Tongue (tissue), 3 donors: ENCODE measurements at places on chromosomes 11 and 22. TPM values are rescaled to one million over a fixed set of nuclear protein-coding genes. Genes with fewer than 3 reads are reported as not detected.

Gene SPI1
- 5.0 TPM for total RNA-seq

- DNase-seq, result no peak
Observed at GRCh38 chr22:19997561-19998231, 18.9 kb downstream of the ARVCF start.

DNA sequence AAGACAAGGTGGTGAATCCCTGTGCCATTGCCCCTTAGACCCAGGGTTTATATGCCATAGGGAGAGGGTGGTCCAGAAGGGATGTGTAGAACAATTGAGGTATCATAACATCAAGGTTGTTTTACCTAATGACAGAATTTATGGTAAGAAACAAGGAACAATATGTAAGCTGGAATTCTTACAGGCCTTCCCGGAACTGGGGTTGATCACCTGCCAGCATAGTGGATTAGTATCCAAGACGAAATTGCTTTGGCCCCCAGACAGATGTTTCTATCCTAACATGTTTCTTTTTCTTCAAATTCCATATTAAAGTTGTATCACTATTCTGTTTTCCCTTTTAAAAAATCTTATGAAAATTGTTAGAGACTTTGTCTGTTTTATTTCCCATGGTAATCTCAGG lies 343.8 kb upstream of the ANO3 start:
- DNase-seq, result peak; percentile 50

DNA sequence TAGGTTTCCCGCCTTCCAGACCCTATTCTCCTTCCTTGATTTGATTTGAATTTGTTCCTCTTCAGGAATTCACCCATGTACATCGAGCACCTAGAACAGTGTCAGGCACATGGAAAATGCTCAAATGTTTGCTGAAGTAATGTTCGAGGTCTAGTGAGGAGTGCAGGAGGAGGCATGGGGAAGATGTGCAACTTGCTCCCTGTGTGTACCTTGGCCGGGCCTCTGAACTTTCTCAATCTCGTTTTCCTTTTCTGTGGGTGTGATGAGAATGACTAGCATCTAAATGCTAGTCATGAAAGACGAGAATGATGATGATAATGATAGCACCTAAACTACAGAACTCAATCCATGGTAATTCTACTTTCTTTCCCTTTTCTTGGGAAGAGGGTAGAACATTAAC lies 279.1 kb upstream of the PLET1 start:
- no peak for DNase-seq

Gene P2RX6
- 19.3 TPM for total RNA-seq

Gene FJX1
- 9.2 TPM for total RNA-seq

DNA sequence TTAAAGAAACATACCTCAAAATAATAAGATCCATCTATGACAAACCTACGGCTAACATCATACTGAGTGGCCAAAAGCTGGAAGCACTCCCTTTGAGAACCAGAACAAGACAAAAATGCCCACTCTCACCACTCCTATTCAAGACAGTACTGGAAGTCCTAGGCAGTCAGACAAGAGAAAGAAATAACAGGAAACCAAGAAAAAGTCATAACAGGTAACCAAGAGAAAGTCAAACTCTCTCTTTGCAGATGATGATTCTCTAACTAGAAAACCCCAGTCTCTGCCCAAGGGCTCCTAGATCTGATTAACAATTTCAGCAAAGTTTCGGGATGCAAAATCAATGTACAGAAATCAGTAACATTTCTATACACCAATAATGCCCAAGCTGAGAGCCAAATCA lies 35.6 kb downstream of the TMEM123 start:
- no peak for DNase-seq

Gene SMTNL1
- 107 TPM for total RNA-seq

DNA sequence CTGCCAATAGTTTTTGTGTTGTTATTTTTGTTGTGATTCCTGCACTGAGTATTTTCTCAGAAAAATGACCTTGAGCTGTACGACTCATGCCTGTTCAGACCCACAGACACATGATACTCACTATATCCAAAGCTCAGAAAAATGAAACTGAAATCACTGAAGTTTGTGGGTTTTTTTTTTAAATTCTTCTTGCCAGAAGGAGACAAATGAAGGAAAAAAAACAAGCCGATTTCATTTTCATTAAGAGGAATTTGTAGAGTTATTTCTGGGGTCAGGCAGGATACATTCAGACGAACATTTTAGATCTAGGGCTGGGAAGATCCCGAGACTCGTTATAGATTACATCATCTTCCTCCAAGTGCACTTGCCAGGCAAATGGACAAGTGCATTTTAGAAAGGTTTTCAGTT lies 60.4 kb downstream of the BMAL1 start:
- DNase-seq, result no peak

Gene RASL10A
- total RNA-seq, result 12.3 TPM

Gene KRTAP5-9
- total RNA-seq, result not detected

DNA sequence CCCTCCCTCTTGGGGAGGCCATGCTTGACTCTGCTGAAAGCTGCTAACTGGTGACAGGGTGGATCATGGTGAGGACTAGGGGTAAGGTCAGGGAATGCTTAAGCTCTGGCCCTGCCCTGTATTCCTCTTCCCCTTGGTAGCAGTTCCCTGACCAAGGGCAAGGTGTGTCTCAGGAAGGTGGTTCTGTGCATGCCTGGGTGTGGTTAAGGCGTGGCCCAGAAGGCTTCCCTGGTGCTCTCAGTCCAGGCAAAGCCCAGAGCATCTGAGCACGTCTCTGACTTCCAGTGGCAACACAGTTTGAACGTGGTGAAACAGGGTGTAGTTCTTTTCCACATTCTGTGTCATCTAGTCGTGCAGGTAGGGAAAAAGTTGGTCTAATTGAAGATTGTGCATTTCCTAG lies 53.1 kb upstream of the HORMAD2 start:
- no peak for DNase-seq

GRCh38 chr11:69131644-69132300 lies 24.0 kb upstream of the SMIM38 start:
- DNase-seq, result peak; percentile 90

Gene TRMT112
- 150 TPM for total RNA-seq

GRCh38 chr11:111792955-111793500 lies 26.8 kb upstream of the PPP2R1B start:
- DNase-seq, result no peak

DNA sequence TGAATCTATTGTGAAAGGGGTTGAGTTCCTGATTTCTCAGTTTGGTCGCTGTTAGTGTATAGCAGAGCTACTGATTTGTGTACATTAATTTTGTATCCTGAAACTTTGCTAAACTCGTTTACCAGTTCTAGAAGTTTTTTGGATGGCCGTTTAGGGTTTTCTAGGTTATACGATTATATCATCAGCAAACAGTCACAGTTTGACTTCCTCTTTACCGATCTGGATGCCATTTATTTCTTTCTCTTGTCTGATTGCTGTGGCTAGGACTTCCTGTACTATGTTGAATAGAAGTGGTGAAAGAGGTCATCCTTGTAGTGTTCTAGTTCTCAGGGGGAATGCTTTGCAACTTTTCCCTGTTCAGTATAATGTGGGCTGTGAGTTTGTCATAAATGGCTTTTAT lies 24.6 kb upstream of the OOSP4B start:
- DNase-seq, result no peak

DNA sequence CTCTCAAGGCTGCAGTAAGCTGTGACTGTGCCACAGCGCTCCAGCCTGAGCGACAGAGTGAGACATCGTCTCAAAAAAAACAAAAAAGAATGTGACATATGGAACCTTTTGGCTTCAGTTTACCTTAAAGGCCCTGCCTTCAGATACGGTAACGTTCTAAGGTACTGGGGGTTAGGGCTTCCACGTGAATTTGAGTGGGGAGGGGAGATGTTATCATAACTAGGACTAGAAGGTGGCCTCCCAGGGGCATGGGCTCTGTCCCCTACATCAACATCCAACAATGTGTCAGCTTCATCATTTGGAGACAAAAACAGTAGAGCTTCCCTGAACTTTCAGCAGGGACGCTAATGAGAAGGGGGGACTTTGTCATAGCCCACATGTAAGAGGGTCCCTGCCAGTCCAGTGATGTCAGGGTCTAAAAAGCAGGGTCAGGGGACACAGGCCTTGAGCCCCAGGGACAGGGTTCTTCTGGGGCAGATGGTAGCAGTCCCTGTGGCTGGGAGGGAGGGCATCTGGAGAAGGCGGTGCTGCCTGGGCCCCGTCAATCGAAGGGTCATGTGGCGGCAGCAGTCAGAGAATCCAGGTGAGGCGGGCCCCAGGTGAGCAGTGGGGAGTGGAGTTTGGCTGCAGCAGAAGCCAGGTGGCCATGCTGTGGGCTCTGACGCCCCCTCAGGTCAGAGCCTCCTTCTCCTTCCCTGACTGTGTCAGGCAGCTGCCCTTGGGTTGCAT lies 79.8 kb downstream of the BCR start:
- DNase-seq, result no peak

GRCh38 chr11:38130514-38130913 lies 1532.5 kb upstream of the RAG2 start:
- DNase-seq, result no peak

Gene RAB36
- 3.4 TPM for total RNA-seq

DNA sequence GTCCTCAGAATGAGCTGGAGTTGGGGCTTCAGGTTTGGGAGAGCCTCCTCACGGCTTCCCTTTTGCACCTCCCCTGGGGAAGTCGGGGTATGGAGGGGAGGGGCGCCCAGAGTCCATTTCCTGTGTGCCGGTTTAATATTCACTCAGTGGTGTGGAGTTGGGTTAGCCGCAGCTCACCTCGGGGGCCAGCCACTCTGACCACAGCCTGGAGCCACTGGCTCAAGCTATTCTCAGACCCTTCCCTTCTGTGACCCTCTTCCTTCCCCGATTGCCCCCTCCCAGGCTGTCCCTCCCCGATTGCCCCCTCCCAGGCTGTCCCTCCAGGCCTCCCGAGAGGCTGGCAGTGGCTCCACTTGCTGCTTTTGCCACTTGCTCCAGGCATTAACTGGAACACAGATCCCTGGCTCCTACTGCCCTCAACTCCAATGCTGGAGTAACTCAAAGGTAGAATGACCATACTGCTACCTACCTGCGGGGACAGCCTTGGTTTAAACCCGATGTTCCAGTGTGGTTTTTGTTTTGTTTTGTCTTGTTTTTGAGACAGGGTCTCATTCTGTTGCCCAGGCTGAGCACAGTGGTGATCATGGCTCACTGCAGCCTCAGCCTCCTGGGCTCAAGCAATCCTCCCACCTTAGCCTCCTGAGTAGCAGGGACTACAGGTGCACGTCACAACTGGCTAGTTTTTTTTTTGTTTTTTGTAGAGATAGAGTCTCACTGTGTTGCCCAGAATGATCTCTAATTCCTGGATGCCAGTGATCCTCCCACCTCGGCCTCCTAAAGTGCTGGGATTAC lies 29.3 kb downstream of the RPUSD4 start:
- no peak for DNase-seq

GRCh38 chr11:75152090-75152489 lies 1.2 kb downstream of the SLCO2B1 start:
- DNase-seq, result no peak

GRCh38 chr11:20159466-20160381 lies 551 bp downstream of the DBX1 start:
- DNase-seq, result peak; percentile 40

GRCh38 chr11:35313066-35313759 lies 106.1 kb downstream of the SLC1A2 start:
- no peak for DNase-seq

- no peak for DNase-seq
Observed at GRCh38 chr11:109762546-109762945, 330.6 kb upstream of the ZC3H12C start.

Gene LDHAL6A
- not detected for total RNA-seq

Gene CKAP5
- 65.5 TPM for total RNA-seq

DNA sequence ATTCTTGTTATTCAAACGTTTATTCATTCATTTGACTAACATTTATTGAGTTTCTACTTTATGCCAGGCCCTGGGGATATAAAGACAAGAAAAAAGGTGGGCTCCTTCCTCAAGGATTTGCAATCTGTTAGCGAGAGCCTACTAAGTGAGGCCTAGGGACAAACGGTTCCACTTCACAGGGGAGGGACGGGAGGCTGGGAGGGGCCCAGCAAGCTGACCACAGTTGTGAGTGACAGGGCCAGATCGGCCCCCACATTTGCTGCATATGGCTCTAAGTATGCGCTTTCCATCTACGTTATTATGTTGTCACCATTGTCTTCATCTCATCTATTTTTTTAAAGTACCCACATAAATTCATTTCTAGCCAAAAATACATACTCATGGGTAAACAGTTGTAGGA lies 271.1 kb downstream of the BUD13 start:
- no peak for DNase-seq

DNA sequence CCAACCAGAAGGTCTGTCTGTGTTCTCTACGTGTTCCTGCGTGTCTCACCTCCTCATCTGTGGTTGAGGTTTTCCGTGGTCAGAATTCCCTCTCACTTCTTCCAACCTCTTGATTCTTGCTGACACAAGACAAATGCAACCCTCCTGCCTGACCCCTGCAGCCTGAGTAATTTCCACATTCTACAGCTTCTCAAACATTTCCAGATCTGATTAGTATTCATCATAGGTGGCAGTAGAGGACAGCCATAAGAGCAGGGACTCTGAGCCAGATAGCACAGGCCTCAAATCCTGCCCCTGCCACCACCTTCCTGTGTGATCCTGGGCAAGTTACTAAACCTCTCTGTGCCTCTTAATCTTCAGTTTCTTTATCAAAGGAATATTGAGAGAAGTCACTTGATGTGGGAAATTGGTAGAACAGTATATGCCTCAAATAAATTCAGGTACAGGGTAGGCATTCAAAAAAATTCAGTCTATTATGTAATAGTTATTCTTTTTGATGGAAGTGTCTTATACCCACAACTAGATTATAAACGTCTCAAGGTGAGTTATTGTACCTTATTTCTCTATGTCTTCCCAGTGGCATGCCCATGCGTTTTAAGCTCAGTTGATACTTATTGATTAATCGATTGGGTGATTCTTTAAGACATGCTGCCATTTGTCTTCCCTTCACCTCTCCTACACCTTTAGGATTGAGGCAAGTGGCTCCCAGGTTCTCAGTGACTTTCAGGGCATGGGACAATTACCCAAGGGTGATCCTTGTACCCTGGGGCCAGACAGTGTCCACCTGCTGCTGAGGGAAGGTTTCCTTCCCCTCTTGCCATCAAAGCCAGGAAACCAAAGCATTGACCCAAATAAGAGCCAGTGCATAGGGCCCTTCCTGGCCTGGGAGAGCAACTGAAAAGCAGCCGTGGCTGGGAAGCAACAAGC lies 19.6 kb downstream of the POU2AF1 start:
- DNase-seq, result no peak

DNA sequence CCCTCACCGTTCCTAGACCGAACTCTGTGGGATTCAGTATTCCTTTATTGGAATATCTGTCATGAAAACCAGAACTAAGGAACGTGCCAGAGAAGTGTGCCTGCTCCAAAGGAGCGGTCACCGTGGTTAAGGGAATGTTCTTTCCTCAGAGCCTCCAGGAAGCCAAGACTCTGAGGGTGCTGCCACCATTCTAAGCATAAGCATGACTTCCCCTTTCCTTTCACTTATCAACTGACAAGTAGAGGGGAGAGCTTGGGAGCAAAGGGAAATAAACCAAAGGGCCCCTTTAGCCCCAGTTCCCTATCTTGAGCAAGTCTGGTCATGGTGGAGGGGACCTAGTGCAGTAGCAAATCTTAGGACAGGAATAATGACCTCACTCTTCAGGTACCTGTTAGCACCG lies 26.8 kb downstream of the CTR9 start:
- DNase-seq, result no peak

DNA sequence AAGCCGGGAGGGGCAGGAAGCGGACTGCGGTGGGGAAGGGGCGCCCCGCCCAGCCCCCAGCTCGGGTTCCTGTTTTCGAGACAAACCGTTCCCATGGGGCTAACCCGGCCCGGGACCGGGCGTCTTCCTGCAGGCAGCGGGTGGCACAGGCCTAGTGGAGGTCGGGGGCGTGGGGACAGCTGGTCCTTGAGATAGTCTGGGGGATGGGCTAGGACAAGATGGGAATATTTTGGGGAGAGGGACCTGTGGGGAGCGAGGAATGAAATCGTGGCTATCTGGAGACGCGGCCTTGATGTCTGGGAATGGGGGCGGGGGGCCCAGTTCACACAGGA lies 1.2 kb upstream of the RASGRP2 start:
- peak; percentile 60 for DNase-seq
